ENCODE measurements at places on chromosomes 3 and 15.

DNA sequence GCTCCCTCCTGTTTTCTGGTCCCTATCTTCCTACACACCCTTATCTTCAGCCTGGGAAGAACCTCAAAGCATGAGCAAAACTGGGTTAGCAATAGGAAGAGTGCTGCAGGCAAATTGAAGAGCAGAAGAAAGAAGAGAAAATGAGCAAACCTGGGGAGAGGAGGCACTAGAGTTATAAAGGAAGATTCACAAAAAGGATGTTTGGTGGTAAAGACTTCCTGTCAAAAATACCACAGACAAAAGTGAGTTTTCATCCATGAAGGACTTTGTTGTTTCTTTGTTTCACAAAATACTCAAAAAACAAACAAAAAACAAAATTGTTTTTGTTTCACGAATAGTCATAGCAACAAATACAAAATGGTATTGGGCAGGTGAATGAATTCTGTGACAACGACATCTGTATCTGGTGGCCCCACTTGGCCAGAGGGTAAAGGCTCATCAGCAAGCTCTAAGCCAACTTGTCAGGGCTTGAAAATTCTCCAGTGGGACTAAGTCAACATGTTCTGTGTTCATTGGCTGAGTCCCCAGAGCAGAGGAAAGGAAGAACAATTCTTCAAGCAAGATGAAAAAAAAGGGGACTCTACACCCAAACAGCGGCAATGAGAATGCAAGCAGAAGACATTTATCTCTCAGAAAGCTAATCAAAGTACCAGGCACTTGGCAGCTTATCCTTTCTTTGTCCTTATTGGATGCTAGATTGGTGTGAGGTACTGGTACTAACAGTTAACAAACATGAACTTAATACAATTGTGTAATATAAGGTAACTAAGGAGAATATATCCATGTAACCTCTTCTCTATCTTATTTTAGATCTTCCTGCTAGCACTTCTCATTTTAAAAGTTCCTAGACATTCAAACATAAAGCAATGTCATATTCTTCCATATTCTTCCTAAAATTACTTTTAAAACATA, 9.7 kb downstream of the ATP8B4 start:
- ATAC-seq = no peak

- no peak for ATAC-seq
These were observed 101.1 kb downstream of the CMSS1 start for GRCh38 chr3:99918715-99919114.

DNA sequence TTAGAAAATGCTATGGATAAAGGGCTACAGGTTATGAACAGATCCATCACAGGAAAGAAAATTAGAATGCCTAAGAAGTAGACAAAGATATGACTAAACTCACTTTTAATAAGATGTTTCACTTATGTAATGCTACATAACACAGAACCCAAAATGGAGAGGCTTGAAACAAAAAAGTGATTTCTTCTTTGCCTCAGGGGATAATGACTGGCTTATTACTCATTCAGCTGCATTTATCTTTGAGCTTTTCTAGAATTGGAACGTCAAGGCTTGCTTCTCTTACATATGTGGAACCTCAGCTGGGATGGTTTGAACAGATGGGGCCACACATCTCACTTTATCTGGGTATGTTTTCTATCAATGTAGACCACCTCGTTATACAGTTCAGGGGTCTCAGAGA, 120.6 kb upstream of the EPHA3 start:
- peak; percentile 37 for ATAC-seq

DNA sequence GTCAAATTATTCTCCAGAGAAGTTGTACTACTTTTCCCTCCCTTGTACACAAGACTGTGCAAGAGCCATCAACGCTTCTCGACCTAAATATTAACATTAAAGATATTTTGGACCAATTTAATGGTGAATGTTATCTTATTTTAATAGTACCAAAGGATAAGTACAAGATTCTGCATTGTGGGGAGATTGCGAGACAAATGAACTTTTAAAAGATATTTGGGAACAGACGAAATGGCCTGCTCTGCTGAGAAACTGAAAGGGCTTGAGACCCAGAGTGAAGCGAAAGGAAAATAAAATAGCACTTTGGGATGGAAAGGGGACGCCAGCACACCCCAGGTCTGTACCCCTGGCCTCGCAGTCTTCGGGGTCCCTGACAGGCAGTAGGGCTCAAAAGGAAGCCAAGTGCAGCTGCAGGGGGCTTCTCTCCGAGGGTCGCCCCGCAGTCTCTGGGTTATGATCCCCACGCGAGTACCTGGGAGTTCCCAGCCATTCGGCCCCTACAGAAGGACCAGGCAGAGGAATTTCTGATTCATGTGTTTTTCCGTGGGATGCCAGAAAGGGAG, 97.6 kb upstream of the VGLL3 start:
- no peak for ATAC-seq

- ATAC-seq = no peak
These were observed 31.2 kb downstream of the SLC25A36 start for GRCh38 chr3:140972833-140973232.

GRCh38 chr3:177174607-177175170, 22.6 kb downstream of the TBL1XR1 start:
- ATAC-seq = no peak

- ATAC-seq = no peak
These were observed 987.9 kb downstream of the NTRK3 start for GRCh38 chr15:87268675-87269074.

GRCh38 chr3:171676601-171677175, 133.6 kb downstream of the PLD1 start:
- no peak for ATAC-seq

DNA sequence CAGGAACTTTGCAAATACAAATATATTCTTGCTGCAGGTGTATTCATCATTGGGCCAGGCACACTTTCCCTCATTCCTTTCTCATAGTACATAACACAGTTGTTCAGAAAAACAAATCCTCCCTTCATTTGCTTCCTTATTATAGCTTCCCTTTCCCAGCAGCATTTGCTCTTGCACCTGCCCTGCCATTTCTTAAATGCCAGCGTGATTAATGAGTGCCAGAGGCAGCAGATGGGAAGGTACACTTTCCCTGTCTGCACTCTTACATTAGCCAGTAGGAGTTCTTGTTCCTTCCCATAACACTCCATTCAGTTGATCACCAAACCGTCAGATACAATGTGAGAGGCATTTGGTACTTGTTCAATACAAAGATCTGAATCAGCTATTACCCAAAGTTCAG, 128.5 kb upstream of the GAP43 start:
- no peak for ATAC-seq

DNA sequence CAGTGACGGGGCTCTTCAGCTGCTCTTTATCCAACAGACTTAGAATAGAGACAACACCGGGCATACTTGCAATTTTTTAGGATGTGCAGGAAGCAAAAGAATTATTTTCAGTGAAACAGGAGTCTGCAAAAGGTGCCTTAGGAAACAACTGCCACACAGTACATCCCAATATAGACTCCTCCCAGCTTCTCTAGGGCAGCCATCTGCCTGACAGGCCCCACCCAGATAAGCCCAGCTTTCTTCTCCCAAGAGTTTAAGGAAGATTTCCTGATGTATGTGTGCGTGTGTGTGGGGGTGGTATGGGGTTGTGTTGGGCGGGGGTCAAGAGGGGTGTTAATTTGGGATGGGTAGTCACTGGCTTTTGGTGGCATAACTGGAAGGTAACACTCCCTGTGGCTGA, 21.5 kb downstream of the MAP2K1 start:
- ATAC-seq = no peak

DNA sequence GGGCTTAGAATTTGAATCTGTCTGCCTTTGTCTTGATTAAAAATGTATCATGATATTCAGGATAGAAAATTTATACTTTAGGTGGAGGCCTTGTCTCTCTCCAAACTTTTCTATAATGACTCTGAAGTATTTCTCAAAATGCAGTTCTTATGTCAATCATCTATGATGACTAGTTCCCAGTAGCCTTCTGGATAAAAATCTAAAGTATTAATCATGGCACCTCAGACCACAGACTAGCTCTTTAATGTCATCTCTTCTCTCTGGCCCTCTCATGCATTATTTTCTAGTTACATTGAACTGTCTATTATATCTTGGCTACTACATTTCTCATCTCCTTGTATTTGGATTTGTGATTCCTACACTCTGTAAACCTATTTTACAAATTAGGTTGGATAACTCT, 96.9 kb downstream of the ZPLD1 start:
- no peak for ATAC-seq
